ENCODE measurements at places on chromosomes 1 and 21.
A peak's percentile ranks its signal among the peaks of the same experiment; 100 is the strongest.

GRCh38 chr1:71118086-71118485 lies 37.3 kb upstream of the ZRANB2 start:
- DNase-seq = no peak

- DNase-seq = peak; percentile 76
These were observed 882 bp downstream of the VPS13D start for GRCh38 chr1:12230549-12231275.

DNA sequence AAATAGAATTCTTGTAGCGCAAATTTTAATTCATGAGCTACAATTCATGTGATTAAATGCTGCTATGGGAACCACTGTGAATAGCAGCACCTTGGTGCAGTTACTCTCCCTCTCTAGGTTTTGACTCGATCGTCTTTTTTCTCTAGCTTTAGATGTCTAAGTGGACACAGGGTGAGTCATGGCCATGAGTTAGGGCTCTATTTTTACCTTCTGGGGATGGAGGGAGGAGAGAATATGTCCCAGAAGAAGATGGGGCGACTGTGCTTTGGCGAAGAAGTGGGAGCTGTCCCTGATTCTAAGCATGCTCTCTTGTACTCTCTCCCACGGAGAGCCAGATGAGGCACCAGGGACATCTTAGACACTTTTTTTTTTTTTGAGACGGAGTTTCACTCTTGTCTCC lies 1.6 kb upstream of the OR2B11 start:
- no peak for DNase-seq

- no peak for DNase-seq
These were observed 40.2 kb downstream of the RASAL2 start for GRCh38 chr1:178134061-178134460.

- no peak for DNase-seq
These were observed 21.3 kb downstream of the AIDA start for GRCh38 chr1:222691016-222691415.

DNA sequence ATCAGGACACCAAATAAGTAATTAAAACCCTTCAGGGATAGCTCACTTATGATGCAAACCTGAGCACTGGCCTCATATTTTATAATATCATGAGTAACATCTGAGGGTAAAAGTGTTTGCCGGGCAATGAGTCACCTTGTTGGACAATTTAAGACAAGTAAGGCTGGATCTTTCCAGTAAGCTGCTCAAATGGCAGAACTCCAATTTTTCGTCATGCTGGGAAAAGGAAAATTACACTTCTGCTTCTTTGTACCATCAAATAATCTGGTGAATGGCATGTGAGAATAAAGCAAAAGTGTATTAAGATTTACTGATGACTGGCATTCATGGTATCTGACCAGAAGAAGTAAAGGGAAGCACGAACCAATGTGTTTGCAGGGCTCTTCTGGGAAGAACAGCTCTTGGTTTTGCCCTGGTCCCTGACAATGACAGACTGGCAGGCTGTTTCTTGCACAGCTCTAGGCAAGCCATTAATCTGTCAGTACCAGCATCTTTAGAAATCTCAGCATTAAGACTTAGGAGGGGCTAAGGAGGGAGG lies 392.2 kb downstream of the VAV3 start:
- peak; percentile 37 for DNase-seq

DNA sequence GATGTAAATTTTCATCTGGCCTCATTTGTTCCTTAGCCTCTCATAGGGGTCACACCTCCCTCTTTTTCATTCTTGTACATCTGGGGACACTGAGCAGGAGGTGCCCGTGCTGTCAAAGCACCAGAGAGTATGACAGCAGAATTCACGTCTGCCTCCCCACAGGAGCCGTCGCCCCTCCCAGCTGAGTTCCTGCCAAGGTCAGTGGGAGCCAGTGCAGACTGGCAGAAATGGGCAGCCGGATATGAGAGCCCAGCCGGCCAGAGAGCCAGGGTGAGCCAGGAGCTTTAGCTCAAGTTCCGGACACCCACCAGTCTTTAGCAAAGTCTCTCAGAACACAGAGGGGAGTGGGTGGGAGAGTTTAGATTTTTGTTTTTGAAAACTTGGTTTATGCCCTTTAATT lies 21.9 kb downstream of the GPR137B start:
- no peak for DNase-seq

DNA sequence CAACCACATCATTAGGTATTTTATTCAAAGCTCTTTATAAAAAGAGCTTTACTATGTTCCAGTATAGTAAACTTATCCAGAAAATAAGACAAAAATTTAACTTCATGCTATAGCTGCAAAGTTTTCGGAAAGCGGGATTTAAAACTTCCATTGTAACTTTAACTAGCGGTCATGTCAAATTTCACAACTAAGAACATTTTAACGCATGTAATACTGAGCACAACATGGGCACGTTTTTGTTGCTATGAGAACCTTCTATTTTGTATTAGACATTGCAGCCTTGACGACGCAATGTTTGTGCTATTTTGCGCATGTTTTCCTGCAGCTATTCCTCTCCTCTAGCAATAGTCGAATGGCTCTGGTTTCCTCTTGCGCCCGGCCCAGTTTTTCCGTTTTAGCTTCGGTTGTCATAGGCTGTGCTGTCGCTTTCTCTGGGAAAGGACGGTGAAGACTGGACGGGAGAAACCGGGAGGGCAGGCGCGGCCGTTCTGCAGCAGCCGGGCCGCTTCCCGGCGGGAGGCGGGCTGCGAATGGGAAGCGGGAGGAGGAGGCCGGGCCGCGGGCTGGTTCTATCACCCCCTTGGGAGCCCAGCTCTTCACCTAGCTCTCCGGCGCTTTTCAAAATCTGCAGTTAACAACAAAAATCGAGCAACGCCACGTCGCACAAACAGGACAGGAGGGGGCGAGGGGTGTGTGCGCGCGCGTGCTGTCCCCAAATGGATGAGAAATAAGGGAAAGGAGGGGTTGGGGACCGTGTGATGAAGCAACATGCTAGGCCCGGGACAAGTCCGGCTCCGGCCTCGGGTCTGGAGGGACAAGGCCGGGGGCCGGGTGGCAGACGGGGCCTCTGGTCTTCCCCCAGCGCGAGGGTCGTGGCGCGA lies 105.3 kb upstream of the HNRNPU start:
- DNase-seq = peak; percentile 85

DNA sequence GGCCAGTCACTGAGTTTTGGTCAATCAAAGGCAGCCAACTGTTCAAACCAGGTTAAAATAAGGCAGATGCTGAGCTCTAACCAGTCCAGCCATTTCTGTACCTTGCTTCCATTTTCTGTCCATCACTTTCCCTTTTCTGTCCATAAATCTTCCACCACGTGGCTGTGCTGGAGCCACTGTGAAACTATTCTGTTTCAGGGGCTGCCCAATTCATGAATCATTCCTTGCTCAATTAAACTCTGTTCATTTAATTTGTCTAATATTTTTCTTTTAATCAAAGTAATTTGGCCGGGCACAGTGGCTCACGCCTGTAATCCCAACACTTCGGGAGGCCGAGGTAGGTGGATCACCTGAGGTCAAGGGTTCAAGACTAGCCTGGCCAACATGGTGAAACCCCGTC lies 22.7 kb upstream of the LGALS8 start:
- DNase-seq = no peak

DNA sequence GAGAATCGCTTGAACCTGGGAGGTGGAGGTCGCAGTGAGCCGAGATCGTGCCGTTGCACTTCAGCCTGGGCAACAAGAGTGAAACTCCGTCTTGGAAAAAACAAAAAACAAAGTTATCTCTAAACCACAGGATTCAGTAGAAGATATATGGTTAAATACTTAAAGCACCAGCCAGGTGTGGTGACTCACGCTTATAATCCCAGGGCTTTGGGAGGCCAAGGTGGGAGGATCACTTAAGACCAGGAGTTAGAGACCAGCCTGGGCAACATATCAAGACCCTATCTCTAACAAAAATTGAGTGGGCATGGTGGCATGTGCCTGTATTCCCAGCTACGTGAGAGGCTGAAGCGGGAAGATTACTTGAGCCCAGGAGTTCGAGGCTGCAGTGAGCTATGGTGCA lies 5.6 kb downstream of the NECAP2 start:
- DNase-seq = no peak

DNA sequence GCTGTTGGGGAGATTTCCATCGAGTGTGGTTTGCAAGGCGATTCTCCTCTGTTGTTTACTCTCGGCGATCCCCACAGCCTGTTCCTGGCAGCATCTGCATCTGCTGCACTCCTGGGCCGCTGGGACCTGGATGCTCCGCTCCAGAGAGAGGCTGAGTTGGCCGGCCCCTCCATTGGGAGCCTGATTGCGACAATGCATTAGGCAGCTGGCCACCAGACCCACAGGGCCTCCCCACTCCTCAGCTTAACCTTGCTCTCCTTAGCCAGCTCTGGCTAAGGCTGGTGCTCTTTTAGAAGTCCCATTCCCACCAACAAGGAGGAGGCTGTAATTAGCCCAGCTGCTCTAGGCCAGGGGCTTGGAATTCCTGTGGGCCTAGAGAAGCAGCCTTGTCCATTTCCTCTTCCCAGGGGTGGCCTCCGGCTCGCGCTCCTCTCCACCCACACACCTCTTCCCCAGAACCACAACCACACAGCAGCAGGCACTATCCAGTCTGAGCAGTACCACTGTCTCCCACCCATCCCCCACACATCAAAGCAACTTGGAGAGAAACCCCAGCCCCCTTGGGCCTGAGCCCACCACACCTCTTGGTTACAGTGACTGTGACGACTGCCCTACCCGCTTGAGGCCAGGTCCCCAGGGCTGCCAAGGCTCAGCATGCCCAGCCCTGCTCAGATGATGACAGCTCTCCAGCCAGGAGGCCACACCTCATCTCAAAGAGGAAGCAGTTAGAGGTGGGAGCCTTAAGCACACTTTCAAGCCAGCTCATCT lies 193.8 kb upstream of the EDN2 start:
- no peak for DNase-seq

DNA sequence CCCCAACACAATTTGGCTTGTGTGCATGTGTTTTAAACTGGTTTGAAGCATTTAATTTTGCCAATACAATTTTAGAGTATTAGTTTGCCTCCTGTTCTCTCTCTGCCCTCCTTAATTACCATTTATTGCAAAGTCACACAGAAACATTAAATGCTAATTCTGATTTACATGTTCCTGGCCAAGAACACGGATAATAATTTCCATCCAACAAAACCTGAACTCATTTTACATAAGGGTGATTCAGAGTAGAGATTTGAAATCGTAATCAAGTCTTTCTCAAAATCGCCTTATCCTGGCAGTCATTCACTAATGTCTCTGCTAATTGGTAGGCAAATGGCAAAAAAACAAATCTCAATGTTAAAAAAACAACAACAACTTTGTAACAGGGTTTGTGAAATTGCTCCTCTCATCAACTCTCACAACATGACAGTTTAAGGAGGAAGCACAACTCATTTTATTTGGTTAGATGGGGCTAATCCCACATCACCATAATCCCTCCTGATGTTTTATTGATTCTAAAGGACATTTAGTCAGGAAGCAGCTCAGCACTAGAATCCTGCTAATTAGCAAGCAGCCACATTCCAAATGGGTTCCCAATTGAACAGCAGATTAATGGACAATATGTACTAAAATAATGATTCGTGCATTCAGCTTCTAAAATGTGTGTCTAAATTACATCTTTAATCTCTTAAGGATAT lies 55.9 kb downstream of the C1orf87 start:
- DNase-seq = no peak

DNA sequence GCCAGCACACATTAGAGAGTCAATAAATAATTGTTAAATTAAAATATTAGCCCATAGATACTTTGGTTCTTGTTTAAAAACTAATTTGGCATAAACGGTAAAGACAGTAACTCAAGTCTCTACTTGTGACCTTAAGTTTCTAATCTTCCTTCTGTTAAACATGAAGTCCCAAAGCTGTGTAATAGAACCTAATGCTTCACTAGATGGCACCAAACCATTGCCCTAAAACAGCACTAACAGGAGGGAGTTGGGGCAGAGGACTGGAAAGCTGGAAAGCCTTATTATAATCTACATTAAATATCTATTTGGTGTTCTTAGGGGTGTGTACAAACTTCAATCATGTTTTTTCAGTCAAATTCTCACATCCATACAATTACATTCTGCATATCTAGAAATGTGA lies 176.7 kb downstream of the OLFM3 start:
- DNase-seq = peak; percentile 13

DNA sequence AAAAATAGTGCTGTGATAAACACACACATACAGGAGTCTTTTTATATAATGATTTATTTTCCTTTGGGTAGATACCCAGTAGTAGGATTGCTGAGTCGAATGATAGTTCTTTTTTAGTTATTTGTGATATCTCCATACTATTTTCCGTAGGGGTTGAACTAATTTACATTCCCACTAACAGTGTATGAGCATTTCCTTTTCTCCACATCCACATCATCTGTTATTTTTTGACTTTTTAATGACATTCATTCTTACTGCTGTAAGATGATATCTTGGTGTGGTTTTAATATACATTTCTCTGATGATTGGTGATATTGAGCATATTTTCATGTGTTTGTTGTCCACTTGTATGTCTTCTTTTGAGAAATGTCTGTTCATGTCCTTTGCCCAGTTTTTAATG lies 78.3 kb downstream of the NIBAN1 start:
- DNase-seq = no peak

DNA sequence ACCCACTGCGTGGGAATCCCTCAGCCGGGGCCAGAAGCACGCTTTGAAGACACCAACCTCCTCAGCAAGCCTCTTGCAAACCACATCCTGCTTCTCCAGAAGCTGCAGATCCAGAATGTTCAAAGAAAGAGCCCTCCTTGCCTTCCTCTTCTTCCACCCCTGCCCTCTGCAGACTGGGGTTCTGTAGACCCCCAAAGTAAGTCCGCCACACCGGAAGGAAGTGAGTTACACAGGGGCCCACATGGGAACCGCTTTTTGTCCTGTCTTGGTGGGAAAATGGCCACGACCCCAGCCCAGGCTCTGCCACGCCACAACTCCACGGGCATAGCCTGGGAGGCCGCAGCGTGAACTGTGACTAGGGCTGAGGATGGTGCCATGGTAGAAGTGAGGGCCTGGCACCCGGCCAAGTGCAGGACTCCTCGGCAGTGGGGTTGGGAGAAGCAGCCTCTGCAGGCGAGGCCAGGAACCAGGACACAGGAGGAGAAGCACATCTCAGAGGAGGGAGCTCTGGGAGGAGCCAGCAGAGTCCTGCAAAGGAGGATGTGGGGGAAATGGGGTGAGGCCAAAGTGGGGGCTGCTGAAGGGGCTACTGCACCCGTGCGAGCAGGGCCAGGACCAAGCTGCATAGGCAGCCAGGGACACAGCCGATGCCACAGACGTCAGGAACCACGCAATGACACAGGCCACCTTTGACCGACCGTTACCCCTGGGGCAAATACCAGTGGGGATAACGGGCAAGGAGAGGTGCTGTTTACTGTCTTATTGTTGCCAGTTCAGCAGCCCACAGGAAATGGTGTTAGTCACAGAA lies 30.9 kb downstream of the PDE9A start:
- no peak for DNase-seq

GRCh38 chr1:143699731-143700130 lies 272.1 kb downstream of the FAM72C start:
- DNase-seq = no peak
